ENCODE measurements at places on chromosomes 6 and 20. TPM values are rescaled to one million over a fixed set of nuclear protein-coding genes. Genes with fewer than 3 reads are reported as not detected.

DNA sequence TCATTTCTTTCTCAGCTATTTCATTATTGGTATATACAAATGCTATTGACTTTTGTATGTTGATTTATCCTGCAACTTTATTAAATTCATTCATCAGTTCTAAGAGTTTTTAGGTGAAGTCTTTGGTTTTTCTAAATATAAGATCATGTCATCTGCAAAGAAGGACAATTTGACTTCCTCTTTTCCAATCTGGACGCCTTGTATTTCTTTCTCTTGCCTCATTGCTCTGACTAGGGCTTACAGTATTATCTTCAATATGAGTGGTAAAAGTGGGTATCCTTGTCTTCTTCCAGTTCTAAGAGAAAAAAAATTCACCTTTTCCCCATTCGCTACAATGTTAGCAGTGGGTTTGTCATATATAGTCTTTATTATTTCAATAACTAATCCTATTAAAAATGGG, 38.0 kb downstream of the KIF16B start:
- H3K4me3 ChIP-seq = no peak overlapping the region
- no peaks in the 10 kb centered on the region for H3K27me3 ChIP-seq
- no peak for DNase-seq
- H3K4me1 ChIP-seq = no peaks in the 10 kb centered on the region

DNA sequence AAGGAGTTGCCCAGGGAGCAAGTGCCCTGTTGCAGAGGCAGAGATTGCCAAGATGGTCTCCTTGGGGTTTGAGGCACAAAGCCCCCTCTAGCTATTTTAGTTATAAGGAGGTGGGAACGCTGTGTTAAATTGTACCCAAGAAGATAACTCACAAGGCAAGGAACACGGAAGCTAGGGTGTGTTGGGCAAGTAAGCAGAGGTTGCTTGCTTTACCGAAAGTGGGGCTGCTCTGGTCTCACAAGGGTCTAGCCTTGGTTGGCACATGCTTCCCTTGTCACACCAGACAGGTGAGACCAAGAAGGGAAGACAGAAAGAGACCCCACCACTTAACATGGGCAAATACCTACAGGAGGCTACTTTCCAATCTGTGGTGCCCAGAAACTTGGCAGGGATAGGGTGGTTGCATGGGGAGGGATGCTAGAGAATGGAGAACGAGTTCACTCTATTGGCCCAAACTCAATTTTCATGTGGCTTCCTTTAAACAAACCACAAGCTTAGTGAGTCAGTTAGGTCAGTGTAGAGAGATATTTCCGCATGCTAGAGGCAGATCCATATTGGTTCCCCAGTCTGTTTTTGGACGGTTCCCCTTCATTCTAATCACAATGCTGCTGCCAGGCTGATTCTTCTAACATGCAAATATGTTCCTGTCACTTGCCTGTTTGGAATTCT, 42.4 kb downstream of the PLAGL1 start:
- no peak overlapping the region for H3K27ac ChIP-seq
- no peaks in the 10 kb centered on the region for H3K36me3 ChIP-seq
- H3K27me3 ChIP-seq = no peaks in the 10 kb centered on the region
- no peak for DNase-seq

Gene DEFB132
- not detected for total RNA-seq

DNA sequence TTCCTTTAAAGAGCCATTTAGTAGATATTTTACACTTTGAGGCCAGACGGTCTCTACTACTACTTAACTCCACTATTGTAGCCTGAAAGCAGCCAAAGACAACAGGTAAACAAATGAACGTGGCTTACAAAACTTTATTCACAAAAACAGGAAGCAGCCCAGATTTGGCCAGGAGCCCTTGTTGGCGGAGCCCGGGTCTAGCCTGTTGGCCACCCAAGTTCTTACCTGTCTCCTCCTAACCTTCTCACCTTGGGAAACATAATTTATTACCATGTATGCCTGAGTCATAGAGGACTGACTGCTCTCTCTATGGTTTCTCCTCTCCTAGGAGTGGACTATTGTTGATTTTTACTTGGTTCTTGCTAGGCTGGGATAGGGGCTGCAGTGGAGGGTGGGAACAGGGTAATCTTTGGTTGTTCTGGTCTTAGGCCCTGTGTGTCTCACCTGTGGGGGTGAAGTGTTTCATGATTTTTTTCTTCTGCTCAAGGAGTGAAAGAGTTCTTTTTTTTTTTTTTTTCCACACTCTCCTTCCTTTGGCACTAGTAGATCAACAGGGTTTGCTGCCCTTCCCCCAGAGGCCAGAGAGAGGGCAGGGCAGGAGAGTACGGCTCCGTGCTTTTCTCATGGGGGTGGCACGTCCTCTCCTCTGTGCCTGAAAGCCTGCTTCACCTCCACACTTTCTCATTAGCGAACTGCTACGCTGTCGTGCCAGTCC, 90.0 kb downstream of the RPP40 start:
- no peak overlapping the region for H3K4me3 ChIP-seq
- no peak overlapping the region for H3K27ac ChIP-seq
- no peaks in the 10 kb centered on the region for H3K27me3 ChIP-seq
- no peak for DNase-seq
- H3K4me1 ChIP-seq = peaks cover 16% of the 10 kb centered on the region

DNA sequence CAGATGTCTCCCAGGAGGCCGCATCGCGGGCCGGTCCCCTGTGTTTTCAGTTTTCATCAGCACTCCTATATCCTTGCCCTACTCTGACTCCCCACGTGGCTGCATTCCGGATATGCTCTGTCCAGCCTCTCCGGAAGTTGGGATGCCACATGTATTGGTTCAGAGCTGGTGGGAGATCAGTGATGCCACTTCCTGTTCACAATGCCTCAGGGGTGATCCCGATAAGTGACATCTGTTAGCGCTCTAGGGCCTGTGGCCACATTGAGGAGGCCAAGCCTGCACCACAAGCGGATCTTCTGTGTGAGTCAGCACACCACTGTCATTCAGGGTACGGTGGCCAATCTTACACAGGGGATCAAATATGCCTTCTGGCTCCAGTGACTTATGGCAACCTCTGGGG, 57.8 kb downstream of the PPP1R3G start:
- no peaks in the 10 kb centered on the region for H3K27me3 ChIP-seq
- H3K27ac ChIP-seq = no peak overlapping the region
- no peak for DNase-seq
- H3K4me3 ChIP-seq = no peak overlapping the region

Gene ZNFX1
- total RNA-seq = 57.8 TPM

DNA sequence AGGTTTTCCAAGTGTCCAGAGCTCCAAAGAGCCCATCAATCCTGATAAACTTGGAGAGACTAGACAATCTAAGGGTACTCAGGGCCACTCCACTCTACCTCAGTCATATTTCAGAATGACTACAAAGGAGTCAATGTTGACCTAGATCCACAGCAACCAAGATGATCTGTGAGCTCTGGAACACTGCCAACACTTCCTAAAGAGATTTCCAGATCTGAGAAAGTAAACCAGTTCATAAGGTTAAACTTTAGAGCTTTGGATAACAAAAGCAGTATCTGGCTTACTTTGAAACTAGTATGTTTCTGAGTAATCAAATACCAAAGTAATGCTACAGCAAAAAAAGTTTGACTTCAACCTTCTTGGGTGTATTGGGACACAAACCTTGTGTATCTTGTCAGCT, 122.7 kb downstream of the BTBD9 start:
- no peak for DNase-seq
- no peak overlapping the region for H3K27ac ChIP-seq
- H3K36me3 ChIP-seq = no peaks in the 10 kb centered on the region
- H3K4me3 ChIP-seq = no peak overlapping the region

GRCh38 chr6:36128793-36129192, 1.5 kb upstream of the MAPK13 start:
- H3K4me3 ChIP-seq = no peak overlapping the region
- H3K4me1 ChIP-seq = peaks cover 74% of the 10 kb centered on the region
- DNase-seq = no peak
- no peak overlapping the region for H3K27ac ChIP-seq
- no peaks in the 10 kb centered on the region for H3K36me3 ChIP-seq

Gene HLA-DRB1
- 53.9 TPM for total RNA-seq

DNA sequence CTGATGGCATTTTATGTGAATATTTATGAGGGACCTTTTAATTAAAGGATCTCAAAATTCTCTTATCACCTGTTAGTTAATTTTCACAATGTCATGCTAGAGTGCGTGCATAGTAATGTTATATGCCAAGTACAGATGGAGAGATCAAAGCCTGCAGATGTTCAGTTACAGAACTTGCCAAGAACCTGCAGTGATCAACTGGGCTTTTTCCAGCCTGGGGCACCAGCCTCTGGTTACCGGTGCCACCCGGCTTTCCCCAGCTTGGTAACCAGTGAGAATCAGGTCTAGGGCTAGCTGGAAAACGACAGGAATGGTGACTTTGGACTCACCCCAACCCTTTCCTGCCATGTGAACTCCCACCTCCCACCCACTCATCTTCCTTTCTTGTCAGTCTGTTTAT, 91.8 kb downstream of the CAP2 start:
- no peak overlapping the region for H3K4me3 ChIP-seq
- no peak overlapping the region for H3K27ac ChIP-seq
- no peaks in the 10 kb centered on the region for H3K27me3 ChIP-seq
- DNase-seq = no peak
- H3K36me3 ChIP-seq = no peaks in the 10 kb centered on the region

Gene KCNQ5
- total RNA-seq = 8.7 TPM

- no peaks in the 10 kb centered on the region for H3K27me3 ChIP-seq
- H3K27ac ChIP-seq = no peak overlapping the region
- no peak for DNase-seq
- H3K36me3 ChIP-seq = no peaks in the 10 kb centered on the region
- no peak overlapping the region for H3K4me3 ChIP-seq
- no peaks in the 10 kb centered on the region for H3K4me1 ChIP-seq
Observed at GRCh38 chr6:105785066-105785811, 300.9 kb upstream of the PRDM1 start.

Gene PLCB1
- 66.2 TPM for total RNA-seq

DNA sequence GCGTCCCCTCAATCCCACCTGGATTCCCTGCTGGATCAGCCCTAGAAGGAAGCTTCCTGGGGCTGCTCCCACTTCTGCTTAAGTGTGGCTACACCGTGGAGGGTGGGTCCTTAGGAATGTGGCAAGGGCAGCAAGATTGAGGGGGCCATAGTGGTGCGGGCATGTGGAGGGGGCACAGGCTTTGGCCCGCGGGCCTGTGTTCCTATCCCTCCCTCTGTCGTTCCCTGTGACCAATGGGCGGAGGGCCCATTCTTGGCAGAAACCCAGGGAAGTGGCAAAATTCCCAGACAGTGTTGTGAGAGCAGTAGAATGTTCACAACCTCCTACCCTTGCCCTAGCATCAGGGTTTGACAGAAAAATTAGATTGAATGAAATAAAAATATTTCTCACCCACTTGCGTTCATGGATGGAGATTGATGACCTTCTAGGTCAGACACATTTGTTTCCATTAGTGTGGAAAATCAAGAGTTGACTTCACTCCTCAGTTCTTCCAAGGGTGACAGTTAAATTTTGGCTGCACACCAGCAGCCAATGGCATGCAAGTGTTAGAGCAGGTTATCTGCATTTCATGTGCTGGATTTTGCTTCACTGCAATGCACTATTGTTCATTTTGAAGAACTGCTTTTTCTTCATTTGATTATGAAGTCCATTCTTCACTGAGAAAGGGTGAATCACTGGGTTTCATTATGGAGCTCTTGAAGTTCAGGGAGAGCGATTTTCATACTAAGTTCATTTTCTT, 49.3 kb upstream of the AHI1 start:
- H3K4me1 ChIP-seq = no peaks in the 10 kb centered on the region
- no peak overlapping the region for H3K27ac ChIP-seq
- no peaks in the 10 kb centered on the region for H3K27me3 ChIP-seq

GRCh38 chr6:28597217-28597835, 71.6 kb downstream of the GPX5 start:
- H3K4me3 ChIP-seq = no peak overlapping the region
- peak; percentile 32 for DNase-seq
- H3K4me1 ChIP-seq = no peaks in the 10 kb centered on the region
- H3K27me3 ChIP-seq = peaks cover 12% of the 10 kb centered on the region

- no peaks in the 10 kb centered on the region for H3K36me3 ChIP-seq
- H3K4me3 ChIP-seq = peak overlapping the region; percentile 5
- peaks cover 55% of the 10 kb centered on the region for H3K4me1 ChIP-seq
- DNase-seq = peak; percentile 87
- peaks cover 49% of the 10 kb centered on the region for H3K27me3 ChIP-seq
- no peak overlapping the region for H3K27ac ChIP-seq
Observed at GRCh38 chr20:46013829-46014516, 5.3 kb downstream of the MMP9 start.

DNA sequence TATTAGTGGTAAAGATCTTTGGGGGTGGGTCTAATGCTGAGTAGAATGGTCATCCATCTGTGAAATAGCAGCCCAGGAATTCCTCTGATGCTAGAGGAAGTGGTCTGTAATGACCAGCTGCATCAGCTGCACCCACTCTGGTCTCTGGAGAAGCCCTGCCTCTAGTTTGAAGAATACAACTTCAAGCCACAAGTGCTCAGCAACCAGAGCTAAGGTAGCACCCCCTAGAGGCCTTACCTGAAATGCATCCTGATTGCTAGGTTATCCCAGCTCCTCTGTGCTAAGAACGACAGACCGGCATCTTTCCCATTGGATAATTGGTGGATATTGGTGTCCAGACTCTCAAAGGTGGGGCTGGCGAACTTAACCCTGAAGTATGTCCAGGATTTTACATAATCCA, 58.2 kb downstream of the DNAH8 start:
- no peaks in the 10 kb centered on the region for H3K27me3 ChIP-seq
- H3K27ac ChIP-seq = no peak overlapping the region
- no peaks in the 10 kb centered on the region for H3K4me1 ChIP-seq

Gene TOX2
- total RNA-seq = 1.8 TPM

Gene DUSP15
- not detected for total RNA-seq

GRCh38 chr6:34319471-34319885, 70.7 kb upstream of the SMIM29 start:
- H3K4me3 ChIP-seq = no peak overlapping the region
- no peak for DNase-seq
- H3K27me3 ChIP-seq = no peaks in the 10 kb centered on the region
- no peaks in the 10 kb centered on the region for H3K4me1 ChIP-seq
- no peak overlapping the region for H3K27ac ChIP-seq

GRCh38 chr6:146709036-146709622, 110.4 kb downstream of the ADGB start:
- H3K27ac ChIP-seq = no peak overlapping the region
- DNase-seq = no peak
- no peak overlapping the region for H3K4me3 ChIP-seq
- no peaks in the 10 kb centered on the region for H3K36me3 ChIP-seq
- no peaks in the 10 kb centered on the region for H3K27me3 ChIP-seq
- H3K4me1 ChIP-seq = no peaks in the 10 kb centered on the region

Gene PRRT1
- total RNA-seq = 0.54 TPM
